ENCODE measurements at places on chromosomes 2 and 18.

DNA sequence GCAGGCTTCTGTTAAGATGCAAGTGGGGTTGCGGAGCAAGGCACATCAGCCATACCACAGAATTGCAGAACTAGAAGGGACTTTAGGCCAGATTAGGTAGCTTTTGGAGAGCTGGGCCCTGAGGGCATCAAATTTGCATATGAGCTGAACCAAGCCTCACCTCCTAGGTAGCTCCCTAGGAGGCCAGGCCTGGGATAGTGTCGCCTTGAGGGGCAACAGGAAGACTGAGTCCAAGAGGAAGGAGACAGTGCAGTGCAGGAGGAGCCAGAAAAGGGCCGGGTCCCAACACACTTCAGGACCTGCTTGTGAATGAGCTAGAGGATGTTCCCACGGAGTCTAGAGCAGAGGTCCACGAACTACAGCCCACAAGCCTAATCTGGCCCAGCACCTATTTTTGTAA, 98.7 kb downstream of the MAPK4 start:
- DNase-seq, result no peak

- no peak for DNase-seq
Measured at GRCh38 chr2:29393676-29394075, 278.5 kb downstream of the CLIP4 start.

GRCh38 chr2:236955521-236956030, 130.1 kb upstream of the COPS8 start:
- DNase-seq, result no peak

DNA sequence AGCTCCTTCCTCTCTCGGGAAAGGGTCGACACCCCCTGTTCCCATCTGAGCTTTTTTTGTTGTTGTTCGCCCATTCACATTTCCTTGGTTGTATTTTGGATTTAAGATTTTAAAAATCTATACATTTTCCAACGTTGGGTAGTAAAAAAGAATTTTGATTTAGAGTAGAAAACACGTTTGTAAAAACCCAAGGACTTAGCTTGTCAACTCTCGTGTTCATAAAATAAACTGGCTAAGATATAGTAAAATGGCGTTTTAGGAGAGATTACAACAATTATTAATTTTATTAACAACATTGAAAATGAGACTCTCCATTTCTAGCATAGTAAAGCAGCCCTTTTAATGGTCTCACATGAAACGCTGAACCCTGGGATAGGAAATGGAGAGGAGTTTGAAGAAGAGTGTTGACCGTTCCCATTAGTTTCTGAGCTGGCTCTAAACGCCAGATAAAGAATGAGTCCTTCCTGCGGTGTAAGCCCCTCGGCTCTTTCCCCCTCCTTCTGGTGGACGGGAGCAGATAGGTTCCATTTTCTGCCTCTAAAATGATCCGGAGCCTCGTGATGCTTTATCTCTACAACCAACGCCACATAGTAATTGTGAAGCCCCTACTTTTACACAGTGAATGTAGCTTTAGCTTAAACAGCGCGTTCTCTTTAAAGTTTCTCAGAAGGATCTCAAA, 24.0 kb upstream of the ZNF516 start:
- no peak for DNase-seq

DNA sequence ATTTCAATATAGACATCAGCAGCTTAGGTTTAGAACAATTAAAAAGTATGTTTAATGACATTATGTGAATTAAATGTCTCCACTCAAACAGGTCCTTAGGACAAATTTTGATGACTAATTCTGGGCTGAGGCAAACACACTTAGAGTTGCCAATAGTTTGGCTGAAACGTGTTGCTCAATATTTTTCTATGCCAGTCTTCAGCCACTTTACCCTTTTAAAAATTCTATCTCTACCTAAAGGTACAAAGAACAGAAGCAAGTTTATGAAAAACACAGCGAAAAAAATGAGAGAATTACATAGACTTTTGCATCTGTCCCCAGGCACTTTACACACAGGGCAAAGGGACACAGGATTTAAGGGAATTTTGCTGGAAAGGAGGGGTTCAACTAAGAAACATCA, 4.5 kb downstream of the IDH1 start:
- no peak for DNase-seq

DNA sequence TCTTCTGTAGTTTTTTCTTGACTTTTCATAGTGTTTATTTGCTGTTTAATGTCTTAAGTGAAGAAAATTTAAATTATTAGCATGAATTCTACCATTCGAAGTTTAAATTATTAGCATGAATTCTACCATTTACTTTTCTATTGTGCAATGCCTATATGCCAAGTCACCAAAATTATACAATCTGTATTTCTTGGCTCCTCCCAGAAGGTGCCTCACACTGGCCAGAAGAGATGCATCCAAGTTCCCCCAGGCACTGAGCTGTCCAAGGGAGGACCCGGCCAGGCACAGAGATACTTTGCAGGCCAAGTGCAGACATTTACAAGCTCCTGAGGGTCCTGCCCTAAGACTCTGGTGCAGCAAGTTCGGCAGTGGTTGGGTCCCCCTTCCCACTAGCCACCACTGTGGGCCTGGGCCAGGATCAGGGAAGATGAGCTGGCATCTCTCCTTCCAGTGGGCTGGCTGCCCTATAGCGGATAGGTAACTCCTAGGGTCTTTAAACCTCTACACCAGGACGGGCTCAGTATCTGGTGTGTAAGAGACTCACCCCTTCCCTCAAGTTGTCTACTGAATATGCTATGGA, 31.3 kb downstream of the TMEM247 start:
- DNase-seq, result no peak

GRCh38 chr2:159879051-159879604, 81.1 kb upstream of the CD302 start:
- no peak for DNase-seq

All from T-helper 2 cell (primary cell).